NCI-H187 (cell line): ENCODE measurements at places on chromosomes 5 and 9.

DNA sequence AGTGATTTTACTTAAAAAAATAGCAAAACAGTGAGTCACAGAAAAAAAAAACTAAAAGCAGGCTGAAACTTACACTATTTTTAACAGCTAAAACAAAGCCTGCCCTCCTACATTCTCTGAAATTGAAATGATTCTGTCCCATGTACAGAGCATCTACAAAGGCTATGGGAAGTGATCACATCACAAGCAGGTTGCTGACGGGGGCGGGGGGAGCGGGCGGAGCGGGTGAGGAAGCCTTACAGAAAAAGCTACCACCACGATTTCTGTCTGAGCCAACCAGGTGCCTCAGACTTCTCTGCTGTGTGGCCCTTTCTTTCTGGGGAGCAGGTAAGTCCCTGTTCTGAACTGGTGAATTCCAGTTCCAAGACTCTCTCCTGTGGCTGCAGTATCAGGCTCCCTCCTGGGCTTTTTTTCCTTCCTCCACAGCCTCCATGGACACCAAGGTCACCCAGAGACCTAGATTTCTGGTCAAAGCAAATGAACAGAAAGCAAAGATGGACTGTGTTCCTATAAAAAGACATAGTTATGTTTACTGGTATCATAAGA lies 104.9 kb downstream of the ANKRD18B start:
- no peak for DNase-seq

DNA sequence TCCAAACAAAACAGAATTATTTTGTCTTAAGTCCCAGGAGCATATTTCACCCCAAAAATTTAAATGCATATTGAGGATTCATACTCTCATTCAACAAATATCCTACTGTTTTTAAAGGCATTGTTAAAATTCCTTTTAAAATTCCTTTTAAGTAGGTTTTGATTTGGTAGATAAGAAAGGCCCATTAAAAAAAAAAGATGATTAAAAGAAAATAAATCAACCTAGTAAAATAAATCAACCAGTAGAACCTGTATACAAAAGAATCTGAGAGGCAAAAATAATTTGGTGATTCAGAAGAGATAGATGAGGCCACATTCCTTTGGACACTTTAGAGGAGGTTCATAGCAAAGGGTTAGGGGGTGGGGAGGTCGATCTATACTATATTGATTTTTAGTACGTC lies 585.3 kb upstream of the TLE4 start:
- no peak for DNase-seq

GRCh38 chr9:137430723-137431415 lies 7.7 kb downstream of the NOXA1 start:
- DNase-seq: no peak

GRCh38 chr5:172151661-172152210 lies 36.3 kb downstream of the STK10 start:
- DNase-seq: no peak

DNA sequence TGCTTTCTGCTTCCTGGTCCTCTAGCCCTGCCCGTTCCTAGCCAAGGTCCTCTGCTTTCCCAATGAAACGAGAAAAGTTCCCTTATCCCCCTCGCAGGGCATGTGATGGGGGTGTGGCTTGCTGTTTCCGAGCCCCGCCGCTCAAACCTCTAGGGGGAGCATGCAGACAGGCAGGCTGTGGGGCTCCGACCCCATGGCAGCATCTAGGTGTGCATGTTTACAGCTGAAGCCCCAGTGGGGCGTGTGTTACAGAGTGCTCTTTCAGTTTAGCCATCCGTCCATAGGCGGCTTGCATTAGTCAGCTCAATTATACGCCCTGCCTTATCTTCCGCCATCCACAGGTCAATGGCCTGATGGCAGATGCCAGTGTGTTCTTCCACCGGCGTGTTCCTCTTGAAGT lies 48.3 kb upstream of the SPATA31E1 start:
- no peak for DNase-seq

- DNase-seq: no peak
These were observed 9.3 kb downstream of the PDLIM4 start for GRCh38 chr5:132266836-132267160.

GRCh38 chr5:158976035-158976434 lies 123.7 kb downstream of the EBF1 start:
- DNase-seq: peak; percentile 82

DNA sequence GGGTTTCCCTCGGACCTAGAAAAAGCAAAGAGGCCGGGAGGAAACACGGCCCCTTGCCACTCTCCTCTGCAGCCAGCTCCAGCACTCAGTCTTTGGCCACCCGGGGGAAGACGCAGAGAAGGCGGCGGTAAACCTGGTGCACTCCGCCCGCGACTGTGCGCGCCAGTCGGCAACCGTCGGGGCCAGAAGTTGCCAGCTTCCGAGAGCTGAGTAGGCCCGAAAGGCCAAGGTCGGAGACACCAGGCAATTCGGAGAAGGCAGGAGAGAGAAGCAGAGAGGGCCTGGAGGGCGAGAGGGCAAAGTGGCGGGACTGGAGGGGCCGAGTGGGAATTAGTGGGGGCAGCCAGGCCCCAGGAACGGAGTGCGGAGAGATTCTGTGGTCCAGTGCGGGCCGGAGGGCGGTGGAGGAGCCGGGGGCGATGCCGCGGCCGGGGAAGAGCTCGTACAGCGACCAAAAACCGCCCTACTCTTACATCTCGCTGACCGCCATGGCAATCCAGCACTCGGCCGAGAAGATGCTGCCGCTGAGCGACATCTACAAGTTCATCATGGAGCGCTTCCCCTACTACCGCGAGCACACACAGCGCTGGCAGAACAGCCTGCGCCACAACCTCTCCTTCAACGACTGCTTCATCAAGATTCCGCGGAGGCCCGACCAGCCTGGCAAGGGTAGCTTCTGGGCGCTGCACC lies at the start of gene FOXB2:
TSS of gene FOXB2 (plus strand) at position 420 of the 690 bp plus-strand sequence. CDS start at position 420, 0 bp downstream.
- DNase-seq: no peak

- no peak for DNase-seq
These were observed 21.0 kb upstream of the RNF180 start for GRCh38 chr5:64144425-64145215.

- no peak for DNase-seq
These were observed 7.5 kb upstream of the CCDC69 start for GRCh38 chr5:151231359-151231758.

- DNase-seq: peak; percentile 10
These were observed 1.5 kb downstream of the GGTA1 start for GRCh38 chr9:121498150-121498486.
